Activated B cell treated with CpG ODN at 0.5 μM for 24 hours (primary cell): ENCODE measurements at places on chromosomes 2 and 18.

DNA sequence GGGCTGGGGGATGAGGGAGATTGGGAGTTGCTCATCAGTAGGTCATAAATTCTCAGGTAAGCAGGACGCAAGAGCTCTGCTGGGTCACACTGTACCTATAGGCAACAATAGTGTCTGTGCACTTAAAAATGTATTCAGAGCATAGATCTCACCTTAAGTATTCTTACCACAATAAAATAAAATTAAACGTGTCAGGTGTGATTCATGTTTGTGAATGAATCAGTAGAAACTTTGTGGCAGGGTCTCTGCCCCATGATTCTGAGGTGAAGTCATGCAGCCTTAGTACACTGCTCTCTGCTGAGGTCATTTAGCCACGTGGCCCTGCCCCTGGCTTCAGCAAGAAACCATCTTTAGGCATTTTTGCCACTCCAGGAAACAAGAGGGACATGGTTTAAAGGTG is 253.8 kb downstream of the FBXO15 start:
- H3K27me3 ChIP-seq: no peaks in the 10 kb centered on the region
- H3K36me3 ChIP-seq: no peaks in the 10 kb centered on the region
- H3K27ac ChIP-seq: no peak overlapping the region
- H3K4me1 ChIP-seq: no peaks in the 10 kb centered on the region

DNA sequence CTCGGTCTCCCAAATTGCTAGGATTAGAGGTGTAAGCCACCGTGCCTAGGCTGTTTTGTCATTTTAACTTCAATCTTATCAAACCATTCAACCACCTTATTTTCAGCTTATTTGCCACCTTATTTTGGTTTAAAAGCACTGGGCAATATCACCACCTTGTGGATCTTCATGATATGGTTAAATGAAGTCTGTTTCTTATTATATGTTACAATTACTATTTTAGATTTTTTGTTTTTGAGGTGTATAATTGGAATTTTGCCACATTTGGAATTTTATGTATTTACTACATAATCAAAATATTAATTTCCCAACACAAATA is 43.8 kb upstream of the SCN9A start:
- H3K27me3 ChIP-seq: no peaks in the 10 kb centered on the region
- no peak for DNase-seq
- H3K36me3 ChIP-seq: no peaks in the 10 kb centered on the region

DNA sequence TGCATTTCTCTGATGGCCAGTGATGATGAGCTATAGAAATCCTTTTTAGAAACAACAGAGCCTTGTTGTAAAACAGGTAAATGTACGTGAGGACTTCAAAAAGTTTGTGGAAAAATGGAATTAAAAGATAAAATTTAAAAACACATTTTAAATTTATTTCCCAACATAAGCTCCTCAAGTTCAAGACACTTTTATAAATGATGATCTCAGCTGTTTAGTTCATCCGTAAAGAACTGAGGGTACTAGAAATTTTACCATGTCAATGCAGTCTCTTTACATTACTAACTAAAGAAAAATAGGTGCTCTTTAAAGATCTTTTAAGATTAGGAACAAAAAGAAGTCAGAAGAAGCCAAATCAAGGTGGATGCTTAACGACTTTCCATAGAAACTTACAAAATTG is 52.5 kb downstream of the MSH2 start:
- H3K27me3 ChIP-seq: no peaks in the 10 kb centered on the region
- H3K4me1 ChIP-seq: peaks cover 12% of the 10 kb centered on the region
- H3K27ac ChIP-seq: no peak overlapping the region
- no peak overlapping the region for H3K4me3 ChIP-seq
- H3K36me3 ChIP-seq: peaks cover 28% of the 10 kb centered on the region
- DNase-seq: no peak

- DNase-seq: no peak
- H3K36me3 ChIP-seq: no peaks in the 10 kb centered on the region
- no peaks in the 10 kb centered on the region for H3K4me1 ChIP-seq
- no peak overlapping the region for H3K27ac ChIP-seq
- H3K27me3 ChIP-seq: peaks cover 10% of the 10 kb centered on the region
Measured at GRCh38 chr2:234816491-234816890, 135.3 kb upstream of the SH3BP4 start.

DNA sequence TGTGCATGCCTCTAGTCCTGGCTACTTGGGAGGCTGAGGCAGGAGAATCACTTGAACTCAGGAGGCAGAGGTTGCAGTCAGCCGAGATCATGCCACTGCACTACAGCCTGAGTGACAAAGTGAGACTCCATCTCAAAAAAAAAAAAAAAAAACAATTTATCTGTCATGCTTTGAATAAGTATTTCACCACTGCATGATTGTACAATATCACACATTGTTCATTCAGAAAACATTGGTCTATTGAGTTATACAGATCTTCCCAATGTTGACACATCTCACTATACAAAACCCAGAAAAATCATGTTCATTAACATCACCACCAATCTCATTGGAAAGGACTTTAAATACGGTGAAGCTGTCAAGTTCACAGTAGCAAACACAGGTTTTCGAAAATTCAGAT is 46.8 kb upstream of the PPM1B start:
- H3K36me3 ChIP-seq: no peaks in the 10 kb centered on the region
- peaks cover 4% of the 10 kb centered on the region for H3K4me1 ChIP-seq
- peaks cover 3% of the 10 kb centered on the region for H3K27me3 ChIP-seq
- H3K27ac ChIP-seq: no peak overlapping the region
- no peak overlapping the region for H3K4me3 ChIP-seq
- no peak for DNase-seq

DNA sequence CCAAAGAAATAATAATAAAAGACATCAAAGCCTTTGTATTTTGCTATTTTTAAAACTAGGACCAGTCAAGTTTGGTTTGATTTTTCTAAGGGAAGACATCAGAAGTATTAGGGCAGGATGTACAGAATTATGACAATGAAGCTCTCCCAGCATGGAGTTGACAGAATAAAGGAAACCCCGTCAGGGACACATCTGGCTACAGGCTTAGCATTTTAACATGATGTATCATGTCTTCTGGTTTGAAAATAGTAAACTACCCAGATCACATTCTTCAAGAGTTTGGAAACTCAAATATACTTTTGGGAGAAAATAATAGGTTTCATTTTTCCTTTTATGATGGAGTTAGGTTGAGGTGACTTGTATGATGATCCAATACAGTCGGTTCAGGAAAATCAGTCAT is 552.0 kb upstream of the CDH2 start:
- DNase-seq: no peak
- no peak overlapping the region for H3K27ac ChIP-seq
- H3K4me1 ChIP-seq: no peaks in the 10 kb centered on the region
- no peak overlapping the region for H3K4me3 ChIP-seq
- H3K36me3 ChIP-seq: no peaks in the 10 kb centered on the region

DNA sequence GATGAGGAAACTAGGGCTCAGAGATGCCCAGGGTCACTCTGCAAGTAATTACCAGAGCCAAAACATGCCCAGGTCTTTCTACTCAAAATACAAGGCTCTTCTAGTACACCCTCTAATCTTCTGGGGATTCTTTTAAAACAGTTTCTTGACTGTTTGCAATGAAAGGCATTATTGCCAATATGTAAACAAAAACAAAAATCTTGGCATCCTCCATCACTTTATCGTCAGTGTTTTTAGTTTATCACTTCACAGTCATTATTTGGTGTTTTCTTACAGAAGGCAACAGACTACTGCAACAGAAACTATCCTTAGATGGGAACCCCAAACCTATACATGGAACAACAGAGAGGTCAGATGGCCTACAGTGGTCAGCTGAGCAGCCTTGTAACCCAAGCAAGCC is 71.0 kb downstream of the KCTD18 start:
- peaks cover 6% of the 10 kb centered on the region for H3K27me3 ChIP-seq
- H3K4me1 ChIP-seq: no peaks in the 10 kb centered on the region
- H3K27ac ChIP-seq: no peak overlapping the region
- H3K36me3 ChIP-seq: no peaks in the 10 kb centered on the region

GRCh38 chr2:20543469-20544152 is 96.7 kb downstream of the RHOB start:
- H3K27me3 ChIP-seq: peaks cover 20% of the 10 kb centered on the region
- no peak for DNase-seq
- H3K36me3 ChIP-seq: no peaks in the 10 kb centered on the region
- no peak overlapping the region for H3K27ac ChIP-seq

DNA sequence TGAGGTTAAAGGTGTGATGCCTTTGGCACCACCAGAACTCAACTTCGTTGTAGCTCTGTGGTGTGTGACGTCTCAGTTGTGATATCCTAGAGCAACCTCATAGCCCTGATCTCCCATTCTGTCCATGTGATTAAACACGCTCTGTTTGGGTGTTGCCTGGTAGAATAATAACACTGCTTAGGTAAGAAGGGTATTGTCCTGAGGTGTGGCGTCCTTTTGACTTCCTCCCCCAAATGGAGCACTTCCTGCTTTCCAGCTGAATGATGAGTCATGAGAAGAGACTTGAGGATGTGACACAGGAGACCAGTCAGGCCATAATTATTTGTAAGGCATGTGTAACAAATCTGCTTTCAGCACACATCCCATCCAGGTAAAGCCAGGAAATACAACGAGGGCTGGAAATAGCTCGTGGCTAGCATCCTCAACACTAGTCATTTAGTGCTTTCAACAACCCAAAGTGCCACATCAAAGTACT is 100.7 kb downstream of the RAPGEF4 start:
- DNase-seq: no peak
- H3K4me3 ChIP-seq: no peak overlapping the region
- no peaks in the 10 kb centered on the region for H3K36me3 ChIP-seq
- no peak overlapping the region for H3K27ac ChIP-seq
- H3K4me1 ChIP-seq: no peaks in the 10 kb centered on the region

DNA sequence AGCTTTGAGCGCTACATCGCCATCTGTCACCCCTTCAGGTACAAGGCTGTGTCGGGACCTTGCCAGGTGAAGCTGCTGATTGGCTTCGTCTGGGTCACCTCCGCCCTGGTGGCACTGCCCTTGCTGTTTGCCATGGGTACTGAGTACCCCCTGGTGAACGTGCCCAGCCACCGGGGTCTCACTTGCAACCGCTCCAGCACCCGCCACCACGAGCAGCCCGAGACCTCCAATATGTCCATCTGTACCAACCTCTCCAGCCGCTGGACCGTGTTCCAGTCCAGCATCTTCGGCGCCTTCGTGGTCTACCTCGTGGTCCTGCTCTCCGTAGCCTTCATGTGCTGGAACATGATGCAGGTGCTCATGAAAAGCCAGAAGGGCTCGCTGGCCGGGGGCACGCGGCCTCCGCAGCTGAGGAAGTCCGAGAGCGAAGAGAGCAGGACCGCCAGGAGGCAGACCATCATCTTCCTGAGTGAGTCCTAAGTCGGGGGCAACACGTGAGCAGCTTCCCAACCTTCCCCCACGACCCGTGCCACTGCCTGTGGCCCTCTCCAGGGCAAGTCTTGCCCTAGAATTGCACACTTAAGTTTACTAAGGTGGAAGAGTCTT is 928 bp downstream of the GPR39 start:
- H3K36me3 ChIP-seq: no peaks in the 10 kb centered on the region
- H3K27ac ChIP-seq: no peak overlapping the region
- peaks cover 33% of the 10 kb centered on the region for H3K27me3 ChIP-seq
- DNase-seq: no peak
- no peak overlapping the region for H3K4me3 ChIP-seq

DNA sequence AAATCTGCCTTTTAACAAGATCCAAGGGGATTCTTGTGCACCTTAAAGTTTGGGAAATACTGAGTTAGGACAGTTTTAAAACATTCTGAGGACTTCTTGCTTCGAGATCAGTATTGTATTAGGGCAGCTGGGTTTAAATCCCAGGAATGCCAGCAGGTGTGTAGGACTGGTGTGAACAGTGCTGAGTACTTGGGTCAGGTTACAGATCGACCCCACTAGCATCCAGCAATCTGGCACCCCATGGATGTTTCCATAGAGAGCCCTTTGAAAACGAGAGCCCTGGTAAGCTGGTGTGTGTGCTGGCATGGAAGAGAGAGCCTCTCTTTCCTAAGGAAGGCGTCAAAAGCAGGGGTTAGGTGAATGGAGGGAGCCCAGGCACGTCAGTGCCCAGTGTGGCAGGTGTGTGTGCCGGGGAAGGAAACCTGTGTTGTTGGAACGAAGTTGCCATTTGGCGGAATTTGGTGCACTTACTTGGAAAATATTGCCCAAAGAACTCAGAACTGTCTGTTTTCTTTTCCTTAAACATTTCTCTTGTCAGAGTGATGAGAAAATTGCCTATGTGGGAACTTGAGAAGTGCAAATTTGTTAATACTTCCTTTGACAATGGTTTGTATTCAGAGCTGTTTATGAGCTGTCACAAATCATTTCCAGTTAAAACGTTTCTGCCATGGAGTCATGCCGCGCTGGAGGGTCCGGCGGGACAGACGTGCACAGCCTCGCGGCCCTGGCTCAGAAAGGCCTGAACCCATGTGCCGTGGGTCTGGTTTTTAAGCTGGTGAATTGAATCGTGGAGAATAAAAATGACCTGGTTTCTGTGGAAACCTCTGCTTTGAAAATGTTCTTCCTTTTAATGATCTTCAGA is 38.1 kb downstream of the LDLRAD4 start:
- no peaks in the 10 kb centered on the region for H3K36me3 ChIP-seq
- DNase-seq: no peak
- peaks cover 10% of the 10 kb centered on the region for H3K27me3 ChIP-seq
- no peak overlapping the region for H3K27ac ChIP-seq
- H3K4me1 ChIP-seq: peaks cover 4% of the 10 kb centered on the region
- no peak overlapping the region for H3K4me3 ChIP-seq

GRCh38 chr2:142714600-142714999 is 162.9 kb upstream of the KYNU start:
- no peaks in the 10 kb centered on the region for H3K36me3 ChIP-seq
- H3K4me3 ChIP-seq: no peak overlapping the region
- no peak for DNase-seq
- no peak overlapping the region for H3K27ac ChIP-seq

GRCh38 chr18:3903337-3903736 is 453.4 kb downstream of the TGIF1 start:
- DNase-seq: no peak
- H3K27ac ChIP-seq: no peak overlapping the region
- H3K4me1 ChIP-seq: no peaks in the 10 kb centered on the region
- H3K27me3 ChIP-seq: peaks cover 4% of the 10 kb centered on the region
- H3K4me3 ChIP-seq: no peak overlapping the region
- H3K36me3 ChIP-seq: no peaks in the 10 kb centered on the region
